CD4-positive, alpha-beta T cell treated with Interferon gamma for 1 hour (primary cell): ENCODE measurements at places on chromosomes 5 and 9.

GRCh38 chr5:67578011-67578410 is 381.4 kb upstream of the CD180 start:
- no peak for DNase-seq

DNA sequence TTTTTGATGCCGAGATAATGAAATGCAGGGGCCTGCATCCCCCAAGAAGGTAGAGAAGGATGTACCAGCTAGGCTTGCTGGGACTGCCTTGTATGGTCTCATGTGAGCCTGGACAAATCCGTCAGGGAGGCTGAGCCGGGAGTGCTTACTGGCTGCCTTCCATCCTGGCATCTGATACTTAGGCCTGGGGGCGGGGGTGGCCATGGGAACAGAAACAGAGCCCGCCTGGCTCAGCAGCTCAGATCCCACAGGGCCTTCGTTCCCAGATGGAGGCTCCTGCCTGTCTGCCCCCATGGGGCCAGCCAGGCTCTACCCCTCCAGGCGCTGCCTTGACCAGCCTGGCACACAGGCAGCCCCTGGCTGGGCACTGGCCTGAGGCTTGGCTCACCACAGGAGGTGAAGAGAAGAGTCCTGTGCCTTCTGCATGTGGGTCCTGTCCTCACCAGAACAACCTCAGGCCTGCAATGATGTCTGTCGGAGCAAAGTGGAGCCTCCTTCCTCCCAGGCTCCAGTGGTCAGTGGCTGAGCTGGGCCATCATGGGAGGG is 10.5 kb upstream of the SPATA31E1 start:
- DNase-seq, result no peak

GRCh38 chr5:169988947-169989346 is 8.7 kb upstream of the INSYN2B start:
- DNase-seq, result no peak

- no peak for DNase-seq
Observed at GRCh38 chr5:133734916-133735315, 122.6 kb upstream of the FSTL4 start.

- no peak for DNase-seq
Observed at GRCh38 chr5:43313854-43314457, 744 bp upstream of the HMGCS1 start.

DNA sequence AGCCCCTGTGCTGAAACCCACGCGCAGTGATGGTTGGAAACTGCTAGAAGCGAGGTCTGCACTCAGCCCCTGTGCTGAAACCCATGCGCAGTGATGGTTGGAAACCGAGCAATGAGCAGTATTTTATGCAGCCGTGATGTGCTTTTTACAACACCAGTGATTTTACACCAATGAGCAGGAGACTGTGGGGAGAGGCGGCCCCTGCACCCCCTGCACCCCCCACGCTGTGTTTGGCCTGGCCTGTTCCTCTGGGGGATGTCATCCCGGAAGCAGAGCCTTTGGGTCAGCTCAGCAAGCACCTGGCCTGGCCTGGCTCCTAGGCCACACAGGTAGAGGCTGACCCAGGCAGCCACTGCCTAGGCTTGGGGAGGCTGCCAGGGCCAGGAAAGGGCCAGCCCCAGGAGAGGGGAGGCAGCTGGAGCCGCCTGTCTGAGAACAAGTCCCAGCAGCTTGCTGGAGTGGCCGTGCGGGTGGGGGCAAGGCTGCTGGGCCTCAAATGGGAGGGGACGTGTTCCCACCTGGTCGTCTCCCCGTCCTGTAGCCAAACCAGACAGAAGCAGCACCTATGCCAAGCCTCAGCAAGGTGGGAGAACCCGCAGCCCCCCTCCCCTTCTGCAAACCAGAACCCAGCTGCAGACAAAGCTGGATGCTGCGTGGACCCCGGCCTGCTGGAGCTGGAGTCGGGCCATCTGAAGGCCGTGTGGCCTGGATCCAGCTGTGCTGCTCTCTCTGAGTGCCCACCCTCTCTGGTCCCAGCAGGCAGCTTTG is 46.8 kb downstream of the DBH start:
- DNase-seq, result no peak

DNA sequence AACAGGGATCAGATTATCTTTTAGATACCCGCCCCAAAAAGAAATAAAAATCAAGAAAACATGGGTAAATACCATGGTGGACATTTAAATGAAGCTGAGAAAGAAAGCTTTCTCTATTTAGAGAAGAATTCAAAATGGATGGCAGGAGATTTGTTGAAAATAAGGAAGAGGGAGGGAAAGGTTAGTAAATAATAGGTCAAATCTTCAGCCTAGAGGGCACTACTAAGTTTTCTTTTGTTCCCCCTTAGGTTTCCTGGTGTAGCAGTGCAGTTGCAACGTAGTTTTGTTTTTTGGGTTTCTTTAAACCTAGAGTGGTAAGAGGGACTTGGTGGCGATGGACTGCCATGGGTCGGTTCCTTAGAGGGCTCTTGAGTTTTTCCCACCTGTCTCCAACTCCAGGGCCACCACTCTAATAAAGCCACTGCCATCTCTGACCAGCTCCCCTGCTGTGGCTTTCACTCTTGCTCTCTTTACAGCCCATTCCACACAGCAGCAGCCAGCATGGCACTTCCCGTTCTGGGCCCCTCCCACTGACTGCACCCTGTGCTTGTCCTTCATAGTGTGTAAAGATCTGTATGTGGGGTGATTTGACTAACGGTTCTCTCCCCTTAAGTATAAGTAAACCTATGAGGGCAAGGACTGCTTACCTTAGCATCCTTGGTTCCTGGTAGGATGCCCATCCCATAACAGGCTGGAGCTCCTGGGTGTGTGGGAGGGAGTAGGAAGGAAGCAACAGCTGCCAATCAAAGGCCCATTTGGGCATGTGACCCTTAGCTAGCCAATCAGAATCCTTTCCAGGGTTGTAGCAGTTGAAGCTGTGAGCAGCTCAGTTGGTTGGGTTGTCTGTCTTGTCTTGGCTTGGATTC is 118.3 kb downstream of the SLC1A3 start:
- peak; percentile 64 for DNase-seq

DNA sequence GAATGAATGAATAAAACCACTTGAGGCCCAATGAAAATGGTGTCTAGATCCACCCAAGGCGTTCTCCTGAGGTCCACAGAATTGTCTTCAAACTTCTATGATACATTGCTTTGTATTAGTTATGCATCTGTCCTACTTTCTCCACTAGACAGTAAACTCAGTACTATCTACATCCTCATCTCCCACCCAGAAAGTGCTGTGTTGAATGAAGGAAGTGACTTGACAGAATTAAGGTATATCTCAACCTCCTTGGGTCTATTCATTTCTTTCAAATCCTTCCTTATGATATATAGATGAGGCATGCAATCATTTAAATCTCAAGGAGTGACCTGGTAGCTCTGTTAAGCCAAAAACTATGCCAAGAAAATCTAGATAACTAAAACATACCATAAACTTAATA is 15.7 kb upstream of the PDCL start:
- DNase-seq, result no peak

GRCh38 chr5:77397686-77398292 is 94.3 kb downstream of the WDR41 start:
- DNase-seq, result no peak
